Breast epithelium (tissue), 4 donors: ENCODE measurements at places on chromosomes 6 and 20. TPM values are rescaled to one million over a fixed set of nuclear protein-coding genes. Genes with fewer than 3 reads are reported as not detected.

MEI4 gene
- total RNA-seq = not detected

FOXF2 gene
- total RNA-seq = 4.9 TPM

GRCh38 chr6:135901774-135902524 lies 50.4 kb downstream of the PDE7B start:
- DNase-seq = no peak

DNA sequence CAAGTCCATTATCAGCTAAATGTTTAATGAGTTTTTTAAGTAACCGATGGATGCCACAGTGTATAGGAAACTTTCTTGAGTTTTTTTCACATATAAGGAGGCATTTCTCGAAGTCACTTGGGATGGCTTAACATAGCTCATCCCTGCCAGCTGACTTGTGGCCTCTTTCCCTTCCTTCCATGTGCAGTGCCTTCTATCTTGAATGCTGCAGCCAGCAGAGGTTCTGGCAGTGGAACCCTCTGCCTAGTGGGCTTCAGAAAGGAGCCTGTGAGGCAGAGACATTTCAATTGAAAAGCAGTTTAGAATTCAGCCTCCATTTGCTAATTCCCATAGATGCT lies 51.9 kb downstream of the AKAP12 start:
- no peak for DNase-seq

DNA sequence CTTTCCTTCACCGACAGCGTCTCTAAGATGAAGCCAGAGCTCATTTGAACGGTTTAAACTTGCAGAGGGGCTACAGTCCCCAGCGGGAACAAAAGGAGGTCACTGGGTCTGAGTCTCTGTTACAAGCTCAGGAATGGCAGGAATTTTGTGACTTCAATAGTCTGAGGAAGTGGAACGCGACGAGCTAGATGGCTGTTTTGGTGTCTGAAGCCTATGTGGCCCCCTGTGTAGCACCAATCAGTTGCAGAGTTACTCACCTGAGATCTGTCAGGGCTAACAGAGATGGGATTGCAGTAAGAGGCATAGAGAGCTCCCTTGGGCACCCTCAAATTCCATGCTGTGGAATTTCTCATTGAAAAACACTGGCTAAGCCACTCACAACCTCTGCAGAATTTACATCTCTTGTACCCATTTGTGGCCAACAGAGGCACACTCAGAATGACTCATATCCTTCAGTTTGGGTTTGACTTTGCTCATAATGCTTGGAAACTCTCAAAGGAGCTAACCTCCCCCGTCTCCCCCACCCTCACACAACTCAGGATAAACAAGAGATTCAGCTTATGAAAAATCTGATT lies 7.1 kb upstream of the TCP11 start:
- DNase-seq = no peak

GRCh38 chr6:155054491-155055250 lies 59.6 kb downstream of the TIAM2 start:
- no peak for DNase-seq

- no peak for DNase-seq
Observed at GRCh38 chr20:9054176-9054575, 14.7 kb upstream of the PLCB4 start.
